Left hindlimb (tissue), 1 donor: ENCODE measurements at places on chromosomes 7 and 10.

- DNase-seq, result no peak
These were observed 39.4 kb upstream of the ZMIZ2 start for GRCh38 chr7:44709011-44709915.

- DNase-seq, result no peak
These were observed 54.8 kb upstream of the CALD1 start for GRCh38 chr7:134724606-134725005.

- DNase-seq, result peak; percentile 76
These were observed 46.2 kb downstream of the AOC1 start for GRCh38 chr7:150898475-150899011.

DNA sequence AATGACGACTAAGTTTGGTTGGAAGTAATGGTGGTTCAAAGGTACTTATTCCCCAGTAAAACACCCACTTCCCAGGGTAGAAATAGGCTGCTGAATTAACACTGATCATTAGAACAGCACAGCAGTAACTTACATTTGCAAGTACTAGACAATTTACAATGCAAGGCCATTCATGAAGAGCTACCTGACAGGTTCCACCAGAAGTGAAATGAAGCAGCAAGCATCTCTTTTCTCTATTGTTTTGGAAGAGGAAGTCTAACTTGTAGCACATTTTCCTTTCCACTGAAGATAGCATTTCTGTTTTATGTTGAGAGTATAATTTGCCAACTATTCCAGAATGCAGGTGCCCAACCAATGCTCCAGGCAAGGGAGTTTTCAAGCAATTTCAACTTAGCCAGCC is 145.9 kb downstream of the CREB5 start:
- DNase-seq, result no peak

- DNase-seq, result no peak
These were observed 349.7 kb upstream of the SEMA3C start for GRCh38 chr7:81268551-81268950.

GRCh38 chr7:7272294-7272693 is 90.0 kb downstream of the C1GALT1 start:
- no peak for DNase-seq

GRCh38 chr10:29811751-29812427 is 177.1 kb upstream of the SVIL start:
- DNase-seq, result no peak

DNA sequence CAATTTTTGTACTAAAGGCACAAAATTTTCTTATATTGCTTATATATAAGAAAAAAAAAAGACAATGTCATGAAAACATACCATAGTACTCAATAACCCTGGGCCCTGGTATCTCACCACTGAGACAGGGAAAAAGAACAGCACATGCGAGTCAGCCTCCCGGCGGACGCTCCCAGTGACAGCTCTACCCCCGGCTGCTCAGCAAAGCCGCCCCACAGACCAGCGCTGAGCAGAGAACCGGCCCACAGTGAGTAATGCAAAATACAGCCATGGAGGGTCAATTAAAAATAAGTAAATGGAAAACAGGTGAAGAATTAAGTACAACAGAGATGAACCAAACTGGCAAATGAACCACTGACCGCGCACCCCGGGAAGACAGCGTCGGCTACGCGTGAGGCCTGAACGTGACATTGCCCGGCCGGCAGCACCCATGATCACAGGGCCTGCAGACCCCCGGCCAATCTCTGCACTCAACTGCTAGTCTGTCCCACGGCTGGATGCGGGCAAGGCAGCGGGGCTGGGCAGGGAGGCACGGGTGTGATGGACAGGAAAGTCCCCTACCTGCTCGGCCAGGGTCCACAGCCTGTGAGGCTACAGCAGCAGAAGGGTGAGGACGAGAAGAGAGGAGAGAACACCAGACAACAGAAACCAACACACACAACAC is 175.9 kb downstream of the ZMYND11 start:
- DNase-seq, result no peak

DNA sequence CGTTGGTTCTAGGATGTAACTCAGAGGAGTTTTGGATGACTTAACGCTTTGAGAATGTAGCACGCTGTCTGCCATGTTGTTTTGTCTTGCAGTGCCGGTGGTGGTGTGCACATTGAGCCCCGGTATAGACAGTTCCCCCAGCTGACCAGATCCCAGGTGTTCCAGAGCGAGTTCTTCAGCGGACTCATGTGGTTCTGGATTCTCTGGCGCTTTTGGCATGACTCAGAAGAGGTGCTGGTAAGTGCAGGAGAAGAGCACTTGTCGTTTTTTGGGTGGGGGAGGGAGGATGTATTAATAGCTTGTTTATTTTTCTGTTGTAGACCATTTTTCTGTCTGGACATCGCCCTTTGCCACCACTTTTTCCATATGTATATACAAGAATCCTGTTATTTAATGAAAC is 6.3 kb downstream of the NDUFB2 start:
- DNase-seq, result no peak

DNA sequence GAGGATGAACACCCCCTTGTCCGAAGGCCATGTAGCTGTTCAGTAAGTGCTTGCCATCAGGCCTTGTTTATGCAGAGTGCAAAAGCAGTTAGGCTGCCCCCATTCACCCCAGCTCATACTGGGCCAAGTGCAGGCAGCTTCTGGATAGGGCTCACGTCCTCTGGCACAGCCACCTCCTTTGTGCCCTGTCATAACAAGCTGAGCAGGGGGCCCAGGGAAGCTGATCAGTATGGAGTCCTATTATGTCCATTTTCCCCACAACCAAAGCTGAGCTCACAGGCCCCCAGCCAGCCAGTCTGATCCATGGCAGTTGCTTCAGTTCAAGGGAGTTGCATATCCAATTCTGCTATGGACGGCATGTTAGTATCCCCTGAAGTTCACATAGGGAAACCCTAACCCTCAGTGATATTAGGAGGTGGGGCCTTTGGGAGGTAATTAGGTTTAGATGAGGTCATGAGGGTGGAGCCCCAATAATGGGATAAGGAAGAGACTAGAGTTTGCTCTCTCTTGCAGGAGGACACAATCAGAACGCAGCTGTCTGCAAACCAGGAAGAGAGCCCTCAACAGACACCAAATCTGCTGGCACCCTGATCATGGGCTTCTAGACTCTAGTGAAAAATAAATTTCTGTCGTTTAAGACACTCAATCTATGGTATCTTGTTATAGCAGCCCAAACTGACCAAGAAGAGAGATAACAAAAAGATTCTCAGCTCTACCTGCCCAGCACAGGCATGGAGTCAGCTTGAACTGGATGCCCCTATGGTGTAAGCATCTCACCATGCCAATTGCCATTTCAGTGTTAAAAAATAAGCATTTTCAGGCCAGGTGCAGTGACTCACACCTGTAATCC is 155.9 kb downstream of the FGFR2 start:
- DNase-seq, result no peak

- no peak for DNase-seq
These were observed 18.9 kb downstream of the CDK1 start for GRCh38 chr10:60797200-60797599.

- no peak for DNase-seq
These were observed 62.6 kb upstream of the HECTD2 start for GRCh38 chr10:91347529-91347928.

DNA sequence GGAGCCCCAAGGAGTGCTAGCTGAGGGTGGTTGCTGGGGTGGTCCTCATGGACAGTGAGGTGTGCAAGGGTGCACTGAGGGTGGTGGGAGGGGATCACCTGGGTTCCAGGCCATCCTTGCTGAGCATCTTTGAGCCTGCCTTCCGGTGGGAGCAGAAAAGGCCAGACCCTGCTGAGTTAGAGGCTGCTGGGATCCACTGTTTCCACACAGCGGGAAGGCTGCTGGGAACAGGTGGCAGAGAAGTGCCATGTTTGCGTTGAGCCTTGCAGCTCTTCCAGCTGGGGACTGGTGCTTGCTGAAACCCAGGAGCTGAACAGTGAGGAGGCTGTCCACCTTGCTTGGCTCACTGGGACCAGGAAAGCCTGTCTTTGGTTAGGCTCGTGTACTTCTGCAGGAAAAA is 34.9 kb downstream of the PRF1 start:
- DNase-seq, result no peak

- no peak for DNase-seq
These were observed 672 bp upstream of the DDX56 start for GRCh38 chr7:44574287-44574872.

GRCh38 chr10:119189811-119190282 is 11.2 kb upstream of the PRDX3 start:
- no peak for DNase-seq

GRCh38 chr7:4434306-4434705 is 247.8 kb upstream of the FOXK1 start:
- DNase-seq, result no peak

DNA sequence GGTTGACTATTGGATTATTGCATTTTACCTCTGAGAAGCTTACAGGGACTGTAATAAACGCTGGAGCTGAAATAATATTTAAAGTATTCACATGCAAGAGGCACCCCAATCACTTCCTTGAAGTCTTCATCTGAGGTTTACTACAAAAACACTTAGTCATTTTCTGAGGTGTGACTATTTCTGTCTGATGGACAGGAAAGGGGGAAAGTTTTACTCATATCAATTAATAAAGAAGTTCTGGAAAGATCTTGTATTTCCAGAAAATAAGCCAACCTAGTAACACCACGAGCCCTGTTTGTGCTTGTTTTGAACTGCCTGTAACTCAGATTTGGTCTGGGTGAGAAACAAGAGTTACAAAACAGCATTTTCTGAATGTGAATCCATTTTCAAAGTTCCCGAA is 63.9 kb upstream of the PRKCQ start:
- DNase-seq, result no peak

DNA sequence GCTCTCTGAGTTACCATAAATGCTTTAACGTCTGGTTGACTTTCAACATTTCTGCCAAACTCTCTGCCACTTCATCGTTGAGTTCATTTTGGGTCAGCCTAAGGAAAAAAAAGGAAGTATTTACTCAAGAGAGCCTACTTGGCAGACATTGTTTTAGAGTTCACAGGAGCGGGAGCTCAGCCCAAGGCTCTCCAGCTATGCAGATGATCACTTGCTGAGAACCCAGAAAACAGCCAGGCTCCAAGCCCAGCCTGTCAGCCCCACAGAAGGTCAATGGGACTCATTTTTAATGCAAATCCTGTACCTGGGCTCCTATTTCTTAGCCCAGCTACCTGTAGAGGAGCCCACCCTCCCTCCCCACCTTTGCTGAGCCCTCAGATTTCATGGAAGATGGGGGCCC is 45.5 kb downstream of the NOD1 start:
- DNase-seq, result no peak
